T-helper 22 cell (primary cell): ENCODE measurements at places on chromosomes 12 and 14.

GRCh38 chr12:124780752-124781685 is 82.6 kb downstream of the SCARB1 start:
- DNase-seq, result no peak

DNA sequence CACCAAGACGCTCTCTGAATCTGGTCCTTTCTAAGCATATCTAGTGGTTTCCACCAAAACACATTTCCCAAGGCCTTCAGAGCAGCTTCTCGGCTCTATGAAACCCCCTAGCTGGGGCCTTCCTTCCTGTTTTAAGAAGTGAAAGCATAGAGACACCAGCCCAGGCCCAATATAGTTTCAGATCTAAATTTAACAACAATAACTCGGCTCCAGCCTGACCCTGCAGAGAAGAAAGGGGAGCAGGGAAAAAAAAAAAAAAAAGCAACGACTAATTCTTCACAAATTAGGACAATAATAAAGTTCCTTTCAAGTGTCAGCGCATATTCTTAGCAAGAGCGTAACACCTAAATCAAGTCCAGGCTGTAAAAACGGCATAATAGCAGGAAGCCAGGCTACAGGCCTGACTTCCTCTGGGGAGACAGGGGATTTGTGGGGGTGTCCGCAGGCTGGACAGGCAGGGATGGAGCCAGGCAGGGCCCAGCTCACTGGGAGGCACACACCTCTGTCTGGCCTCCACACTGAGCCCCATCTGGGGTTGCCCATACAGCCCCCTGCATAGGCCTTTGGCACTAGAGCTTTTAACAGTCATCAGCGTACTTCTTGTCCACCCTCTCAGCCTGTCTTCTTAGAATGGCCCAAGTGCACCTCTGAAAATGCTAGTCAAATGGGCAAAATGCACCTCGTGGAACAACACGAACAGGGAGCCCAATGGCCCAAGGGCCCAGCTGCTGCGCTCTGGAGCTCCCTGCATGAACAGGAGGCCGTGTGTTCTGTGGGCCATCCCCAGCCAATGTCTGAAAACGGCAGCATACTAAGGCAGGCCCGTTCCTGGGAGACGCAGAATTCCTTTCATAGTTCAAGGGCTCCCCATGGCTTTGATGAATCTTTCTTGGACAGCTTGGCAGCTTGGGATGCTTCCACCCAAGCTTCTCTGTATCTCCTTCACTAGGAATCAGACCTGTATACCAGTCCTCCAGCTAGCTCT is 772.9 kb downstream of the MED13L start:
- DNase-seq, result no peak

GRCh38 chr12:67327466-67327865 is 58.3 kb downstream of the CAND1 start:
- DNase-seq, result no peak

DNA sequence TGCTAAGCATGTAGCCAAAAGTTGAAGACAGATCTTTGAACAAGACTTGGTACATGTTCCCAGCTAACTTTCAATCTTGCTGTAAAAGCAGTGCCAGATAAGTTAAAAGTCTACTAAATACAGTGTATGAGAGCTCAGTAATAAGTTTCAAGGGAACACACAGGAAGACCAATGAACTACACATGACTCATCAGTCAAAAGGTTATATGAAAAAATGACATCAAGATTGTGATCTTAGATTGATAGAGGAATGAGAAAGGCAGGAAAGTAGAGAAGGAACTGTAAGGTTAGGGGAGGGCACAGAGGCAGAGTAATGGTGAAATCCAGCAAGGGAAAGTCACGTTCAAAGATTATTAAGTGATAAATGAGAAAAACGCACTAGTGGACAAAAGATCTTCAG is 249.9 kb upstream of the FLRT2 start:
- no peak for DNase-seq

DNA sequence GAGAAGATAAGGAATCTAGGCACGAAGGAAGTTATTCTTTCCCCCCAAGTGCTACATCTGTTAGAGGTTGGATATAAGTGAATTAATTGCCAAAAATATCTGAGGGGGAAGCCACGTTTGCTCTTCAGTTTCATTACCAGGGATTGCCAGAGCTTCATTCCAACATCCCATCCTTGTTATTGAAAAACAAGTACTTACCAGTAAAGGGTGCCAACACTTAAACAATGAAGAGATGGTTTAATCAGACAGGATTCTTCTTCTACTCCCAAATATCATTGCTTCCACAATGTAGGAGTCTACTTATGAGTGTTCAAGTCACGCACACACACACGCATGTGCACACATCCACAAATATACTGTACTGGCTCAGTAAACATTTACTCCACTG is 312.4 kb downstream of the RPAP3 start:
- no peak for DNase-seq

DNA sequence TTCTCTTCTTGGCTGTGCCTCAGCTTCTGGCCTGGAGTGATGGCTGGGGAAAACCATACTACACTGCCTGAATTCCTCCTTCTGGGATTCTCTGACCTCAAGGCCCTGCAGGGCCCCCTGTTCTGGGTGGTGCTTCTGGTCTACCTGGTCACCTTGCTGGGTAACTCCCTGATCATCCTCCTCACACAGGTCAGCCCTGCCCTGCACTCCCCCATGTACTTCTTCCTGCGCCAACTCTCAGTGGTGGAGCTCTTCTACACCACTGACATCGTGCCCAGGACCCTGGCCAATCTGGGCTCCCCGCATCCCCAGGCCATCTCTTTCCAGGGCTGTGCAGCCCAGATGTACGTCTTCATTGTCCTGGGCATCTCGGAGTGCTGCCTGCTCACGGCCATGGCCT is at the start of gene OR10P1:
Gene OR10P1 (plus strand): TSS at position 40 of the 400 bp plus-strand sequence. CDS start 0 bp downstream, at position 40.
- DNase-seq, result no peak

DNA sequence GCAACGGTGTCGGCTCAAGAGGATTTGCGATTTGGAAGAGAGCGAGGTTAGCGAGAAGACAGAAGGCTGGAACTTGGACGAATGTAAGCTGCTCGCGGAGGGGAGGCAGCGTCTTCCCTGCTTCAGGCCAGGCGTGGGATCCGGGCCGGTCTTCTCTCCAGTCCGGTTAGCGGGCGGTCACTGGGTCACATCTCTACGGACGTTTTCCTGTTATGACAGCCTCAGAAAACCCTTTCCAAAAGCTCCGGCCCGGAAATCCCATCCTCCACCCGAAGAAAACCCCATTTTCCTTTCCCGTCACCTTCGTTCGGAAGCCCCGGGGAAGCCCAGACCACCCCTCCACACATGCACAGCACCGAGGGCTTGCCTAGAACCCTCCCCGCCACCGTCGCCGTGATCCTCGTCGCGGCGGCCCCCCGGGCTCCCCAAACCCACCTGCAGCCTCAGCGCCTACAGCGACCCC is 268 bp downstream of the NDUFB1 start:
- no peak for DNase-seq

DNA sequence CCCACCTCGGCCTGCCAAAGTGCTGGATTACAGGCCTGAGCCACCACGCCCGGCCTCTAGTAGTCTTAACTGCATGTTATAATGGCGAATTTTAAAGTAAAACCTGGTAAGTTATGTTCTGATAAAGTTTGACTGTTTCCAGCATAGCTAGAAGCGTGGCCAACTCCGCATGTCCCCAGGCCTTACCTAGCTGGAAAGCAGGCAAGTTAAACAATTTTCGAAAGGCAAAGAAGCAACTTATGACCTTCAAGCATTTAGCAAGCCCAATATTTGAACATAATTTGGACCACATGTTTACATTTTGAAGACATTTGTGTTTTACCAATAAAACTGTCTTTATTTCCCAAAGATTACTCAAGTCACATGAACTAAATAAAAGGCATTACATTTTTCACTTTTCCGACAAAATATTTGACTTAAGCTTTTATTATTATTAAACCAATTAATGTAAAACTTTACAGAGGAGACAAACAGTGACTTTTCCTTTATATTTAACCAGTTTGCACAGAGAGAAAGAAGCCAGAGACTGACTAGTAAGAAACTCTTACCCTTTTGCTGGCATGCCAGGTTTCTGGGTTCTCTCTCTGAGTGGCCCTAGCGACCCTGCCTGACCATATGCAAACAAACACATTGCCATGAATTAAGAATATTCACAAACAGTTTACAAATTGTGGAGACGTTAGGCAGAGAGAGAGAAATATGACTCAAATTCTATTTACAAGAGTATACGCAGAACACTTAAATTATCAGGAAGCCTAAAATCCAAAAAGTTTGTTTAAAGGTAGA is 106.3 kb downstream of the RIN3 start:
- DNase-seq, result no peak

DNA sequence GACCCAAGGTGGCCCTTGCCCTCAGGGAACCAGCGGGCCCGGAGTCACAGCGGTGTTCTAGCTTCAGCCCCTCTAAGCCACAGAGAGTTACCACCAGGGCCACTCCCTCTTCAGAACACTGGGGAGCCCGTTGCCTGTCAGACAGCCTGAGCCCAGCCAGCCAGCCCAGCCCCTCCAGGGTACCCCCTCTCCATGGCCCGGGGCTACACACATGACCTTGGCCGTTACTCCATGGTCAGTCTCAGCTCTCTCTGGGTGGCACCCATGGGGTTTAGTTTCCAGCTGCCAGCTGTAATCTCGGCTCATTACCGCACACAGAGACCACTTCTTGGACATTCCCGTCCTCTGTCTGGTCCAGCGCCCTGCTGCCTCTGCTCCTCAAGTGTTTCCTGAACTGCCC is 35.0 kb downstream of the PPP2R5C start:
- no peak for DNase-seq

- DNase-seq, result no peak
Measured at GRCh38 chr12:131135786-131136538, 182.3 kb downstream of the ADGRD1 start.

DNA sequence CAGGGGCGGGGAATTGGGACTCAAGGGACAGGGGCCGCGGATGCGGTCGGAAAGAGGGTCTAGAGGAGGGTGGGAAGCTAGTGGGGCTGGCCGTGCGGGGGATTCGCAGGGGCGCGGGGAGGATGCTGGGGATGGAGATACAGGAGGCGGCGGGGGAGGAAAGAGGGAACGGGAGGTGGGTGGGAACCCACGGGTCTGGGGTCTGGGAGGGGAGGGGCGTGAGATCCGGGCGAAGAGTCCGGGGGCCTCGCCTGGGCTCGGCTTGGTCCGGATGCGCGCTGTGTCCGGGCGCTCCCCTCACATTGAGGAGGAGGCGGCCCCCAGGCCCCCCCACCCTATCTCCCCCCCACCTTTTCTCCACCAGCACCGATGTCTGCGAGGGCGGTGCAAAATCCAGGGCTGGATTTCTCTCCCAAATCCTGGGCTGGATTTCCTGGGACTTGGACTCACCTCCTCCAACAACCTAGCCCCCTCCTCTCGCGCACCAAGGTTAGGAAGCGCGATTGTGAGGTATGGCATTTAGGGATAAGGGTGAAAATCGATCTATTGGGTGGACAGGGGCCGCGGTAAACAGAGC is at the start of gene AGAP2:
Gene AGAP2 (minus strand): TSS at position 82 of the 577 bp plus-strand sequence. CDS start 496 bp downstream, outside the sequence.
- DNase-seq, result no peak

DNA sequence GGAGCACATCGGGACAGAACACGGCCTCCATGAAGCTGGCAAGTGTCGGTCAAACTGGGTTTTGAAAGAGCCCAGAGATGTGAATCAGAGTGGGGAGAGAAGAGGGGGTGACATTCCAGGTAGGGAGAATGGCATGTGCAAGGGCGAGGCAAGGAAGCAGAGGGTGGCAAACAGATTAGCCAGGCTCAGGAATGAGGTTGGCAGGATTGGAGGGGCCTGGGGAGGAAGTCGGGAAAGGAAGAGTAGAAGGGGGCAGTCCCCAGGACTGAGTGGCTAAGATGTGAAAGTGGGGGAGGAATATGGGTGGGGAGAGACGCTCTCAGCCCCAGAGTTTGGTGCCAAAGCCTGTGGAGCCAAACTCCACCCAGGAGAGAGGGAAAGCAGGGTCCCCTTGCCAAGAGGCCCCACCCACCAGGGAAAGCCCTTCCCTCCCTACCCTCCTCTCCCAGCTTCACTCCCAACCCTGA is 5.5 kb upstream of the HDAC7 start:
- no peak for DNase-seq

GRCh38 chr12:79841248-79841877 is 93.5 kb downstream of the PPP1R12A start:
- no peak for DNase-seq

DNA sequence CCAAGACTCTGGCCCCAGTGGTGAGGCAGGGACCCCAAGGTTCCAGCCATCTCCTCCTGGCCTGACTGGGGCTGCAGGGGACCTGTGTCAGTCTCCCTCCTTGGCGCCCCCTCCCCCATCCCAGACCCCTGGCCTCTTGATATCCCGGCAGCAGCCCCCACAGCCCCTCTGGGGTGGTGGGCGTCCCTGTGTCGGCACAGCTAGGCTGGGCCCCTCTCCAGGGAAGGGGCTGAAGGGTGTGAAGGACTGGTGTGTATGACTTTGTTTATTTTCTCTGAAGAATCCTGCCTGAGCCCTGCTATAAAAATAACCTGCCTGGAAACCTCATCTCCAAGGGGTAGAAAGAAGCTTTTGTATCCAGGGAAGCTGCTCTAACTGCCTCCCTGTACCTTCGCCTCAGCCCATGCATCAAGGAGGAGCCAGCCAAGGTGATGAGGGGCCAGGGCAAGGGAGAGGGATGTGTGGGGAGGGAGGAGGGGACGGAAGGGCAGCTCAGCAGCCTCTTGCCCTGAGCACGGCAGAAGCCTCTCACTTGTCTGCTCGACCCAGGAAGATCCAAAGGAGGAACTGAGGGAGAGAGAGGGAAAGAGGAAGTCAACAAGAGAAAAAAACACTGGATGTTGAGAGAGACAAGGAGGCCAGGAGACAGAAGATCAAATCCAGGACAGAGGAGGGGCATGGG is 25.4 kb upstream of the COL2A1 start:
- DNase-seq, result no peak

GRCh38 chr12:117261247-117261646 is 71.0 kb upstream of the FBXO21 start:
- DNase-seq, result no peak

DNA sequence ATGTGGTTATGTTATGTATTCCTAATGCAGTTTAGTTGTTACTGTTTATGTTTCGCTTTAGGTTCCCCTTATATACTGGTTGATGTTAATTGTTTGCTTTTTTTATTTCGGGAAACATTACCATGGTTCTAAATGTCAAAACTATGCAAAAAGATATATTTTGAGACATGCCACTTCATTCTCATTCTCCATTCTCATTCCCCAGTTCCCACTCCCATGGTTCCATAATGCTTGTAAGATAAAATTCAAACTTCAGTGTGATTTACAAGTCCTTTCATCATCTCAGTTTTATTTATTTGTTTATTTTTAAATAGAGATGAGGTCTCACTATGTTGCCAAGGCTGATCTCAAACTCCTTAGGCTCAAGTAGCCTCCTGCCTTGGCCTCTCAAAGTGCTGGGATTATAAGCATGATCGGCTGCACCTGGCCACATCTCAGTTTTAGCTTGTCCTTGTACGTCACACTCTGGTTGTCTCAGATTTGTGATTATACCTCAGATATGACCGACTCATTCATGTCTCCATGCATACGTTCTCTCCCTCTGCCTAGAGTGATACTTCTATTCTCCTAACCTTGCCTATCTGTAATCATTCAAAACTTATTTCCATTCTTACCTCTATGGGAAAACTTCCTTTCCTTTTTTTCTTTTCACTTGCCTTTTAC is 407.8 kb upstream of the RGS6 start:
- DNase-seq, result no peak

DNA sequence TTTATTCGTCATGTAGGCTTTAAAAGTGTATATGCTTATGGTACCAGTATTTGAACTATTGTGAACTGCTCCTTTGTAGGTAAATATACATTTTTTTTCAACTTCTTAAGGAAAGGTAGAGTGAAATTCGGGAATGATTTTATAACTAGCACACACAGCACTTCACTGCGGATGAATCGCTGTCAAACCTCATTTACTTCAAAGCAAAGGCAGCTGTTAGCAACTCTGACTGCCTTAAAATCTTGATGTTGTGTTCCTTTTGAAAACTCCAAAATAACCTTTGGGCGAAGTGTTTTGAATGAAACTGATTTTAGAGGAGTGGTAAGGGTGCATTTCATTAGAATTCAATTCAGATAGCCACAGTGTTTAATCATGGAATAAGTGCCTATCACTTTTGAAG is 95.8 kb downstream of the GLT1D1 start:
- DNase-seq, result no peak
